ENCODE measurements at places on chromosomes 12 and 14.

DNA sequence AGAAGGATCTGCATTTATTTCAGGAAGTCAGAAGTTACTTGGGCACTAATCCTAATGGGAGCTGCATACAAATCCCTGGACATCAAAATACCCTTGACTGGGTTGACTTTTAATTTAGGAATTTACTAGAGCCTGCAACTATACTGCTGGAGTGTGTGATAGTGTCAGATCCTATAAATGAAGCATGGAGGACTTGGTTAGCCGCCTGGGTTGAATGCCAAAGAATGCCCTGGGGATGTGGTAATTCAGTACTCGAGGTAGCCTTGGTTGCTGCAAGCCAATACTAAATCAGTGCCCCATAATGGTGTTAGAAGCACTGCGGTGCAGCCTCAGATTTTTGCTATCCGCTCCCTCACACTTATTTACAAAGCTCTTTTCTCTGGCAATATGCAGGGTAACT, 184.9 kb downstream of the CAPZA3 start:
- DNase-seq = no peak

- DNase-seq = no peak
Observed at GRCh38 chr12:31651893-31652521, 7.5 kb upstream of the ETFBKMT start.

- no peak for DNase-seq
Observed at GRCh38 chr14:58977366-58977765, 211.1 kb upstream of the DAAM1 start.

GRCh38 chr14:50607181-50607580, 47.2 kb downstream of the ATL1 start:
- no peak for DNase-seq

DNA sequence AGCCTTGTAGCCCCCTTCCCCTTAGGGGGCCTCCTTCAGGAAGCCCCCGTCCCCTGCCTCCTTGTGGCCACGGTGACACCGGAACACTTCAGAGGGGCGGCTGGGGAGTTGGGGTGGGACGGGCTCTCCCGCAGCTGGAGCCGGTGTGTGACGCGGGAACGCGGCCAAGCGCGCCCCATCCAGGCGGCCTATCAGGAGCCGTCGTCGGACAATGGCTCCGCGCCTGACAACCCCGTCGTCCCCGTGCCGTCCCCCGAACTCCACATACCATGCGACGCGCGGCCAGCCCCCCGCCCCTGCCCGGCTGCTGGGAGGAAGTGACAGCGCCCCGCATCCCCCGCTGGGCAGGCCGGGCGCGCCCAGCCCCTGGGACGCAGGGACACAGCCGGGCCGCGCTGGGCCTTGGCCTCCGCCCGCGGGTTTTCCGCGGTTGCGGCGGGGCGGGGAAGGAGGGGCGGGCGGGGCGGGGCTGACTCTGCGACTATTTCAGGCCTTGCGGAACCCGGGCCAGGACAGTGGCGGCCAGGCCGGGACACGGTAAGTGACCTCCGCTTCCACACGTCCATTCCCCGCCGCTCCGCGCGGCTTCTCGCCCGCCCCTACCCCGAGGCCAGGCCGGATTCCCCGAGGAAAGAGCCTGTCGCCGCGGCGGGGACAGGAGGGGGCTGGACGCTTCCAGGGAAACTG, at the start of gene TNFAIP2:
Gene TNFAIP2, plus strand, starts transcription at position 515 of the 687 bp plus-strand sequence. CDS start 2,997 bp downstream, outside the sequence.
- DNase-seq = peak; percentile 42

GRCh38 chr12:91825999-91826398, 319.6 kb downstream of the BTG1 start:
- DNase-seq = no peak

GRCh38 chr14:69487226-69487625, 2.7 kb downstream of the PLEKHD1 start:
- no peak for DNase-seq

GRCh38 chr14:26775765-26776563, 178.1 kb upstream of the NOVA1 start:
- DNase-seq = no peak

Measured in uterus (tissue), 4 donors.